ENCODE measurements at places on chromosomes 3 and 15.

DNA sequence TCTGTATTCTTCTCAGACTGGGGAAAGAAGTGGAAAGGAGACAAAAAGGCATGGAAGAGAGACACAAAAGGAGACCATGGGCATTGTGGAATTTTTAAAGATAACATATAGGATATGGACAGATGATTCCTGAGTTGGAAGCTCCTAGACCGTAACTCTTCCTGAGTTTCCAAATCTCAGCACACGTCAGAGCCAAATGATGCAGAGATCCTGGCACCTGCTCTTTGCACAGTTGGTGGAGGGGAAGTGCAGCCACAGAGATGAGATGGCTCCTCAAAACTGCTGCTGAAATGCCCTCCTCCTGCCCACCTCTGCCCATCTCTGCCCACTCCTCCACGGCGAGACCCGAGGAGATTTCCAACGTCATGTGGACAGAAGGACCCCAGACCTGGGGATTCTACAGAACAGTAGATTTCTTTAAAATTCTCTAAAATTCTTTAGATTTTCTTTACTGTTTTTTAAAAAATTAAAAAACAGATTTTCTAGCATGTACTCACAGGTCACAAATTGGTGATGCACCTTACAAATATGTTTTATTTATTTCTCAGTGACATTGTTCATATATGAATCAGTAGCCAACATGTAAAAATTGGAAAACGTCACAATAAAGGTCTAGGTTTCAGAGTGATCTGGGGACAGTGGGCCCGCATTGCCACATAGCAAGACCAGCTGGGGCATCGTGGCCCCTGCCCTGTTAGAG, 8.1 kb downstream of the CPN2 start:
- DNase-seq = no peak

DNA sequence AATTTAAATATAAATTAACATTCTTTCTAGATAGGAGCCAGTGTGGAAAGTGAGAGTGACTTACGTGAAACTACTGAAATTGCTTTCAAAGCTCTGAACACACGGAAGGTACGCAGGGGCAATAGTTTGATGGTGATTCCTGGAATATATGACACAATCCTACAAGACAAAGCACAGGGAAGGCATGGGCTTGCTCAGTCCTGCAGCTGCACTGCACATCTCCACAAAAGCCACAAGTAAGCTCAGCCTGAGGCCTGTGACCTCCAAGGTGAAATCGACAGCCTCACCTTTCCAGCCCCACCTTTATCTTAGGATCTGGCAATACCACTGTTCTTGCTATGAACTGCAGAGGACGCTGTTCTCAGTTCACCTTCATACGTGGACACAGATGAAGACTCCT, 109.3 kb upstream of the SCN10A start:
- no peak for DNase-seq

- no peak for DNase-seq
These were observed 116.4 kb upstream of the AGBL1 start for GRCh38 chr15:85963262-85963760.

DNA sequence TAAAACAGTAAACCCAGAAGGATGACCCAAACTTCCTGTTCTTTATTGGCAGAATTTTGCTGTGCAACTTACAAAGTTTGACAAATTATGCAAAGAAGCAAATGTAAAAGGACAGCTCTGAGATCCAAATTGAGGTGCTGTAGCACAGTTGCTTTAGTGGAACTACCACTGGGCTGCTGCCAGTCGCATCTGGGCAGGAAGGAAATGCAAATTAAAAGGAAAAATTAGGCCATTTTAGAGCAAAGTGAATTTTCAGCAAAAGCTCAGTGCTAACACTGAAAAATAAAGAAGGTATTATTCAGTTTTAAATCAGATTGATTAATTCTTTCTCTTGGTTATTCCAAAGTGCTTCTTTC, 104.5 kb downstream of the ZMAT3 start:
- no peak for DNase-seq

- no peak for DNase-seq
These were observed 23.8 kb upstream of the IDH2 start for GRCh38 chr15:90126022-90126421.
